ENCODE measurements at places on chromosomes 3 and 15. TPM values are rescaled to one million over a fixed set of nuclear protein-coding genes. Genes with fewer than 3 reads are reported as not detected.

SPATA12 gene
- 0.25 TPM for total RNA-seq

ERC2 gene
- 1.1 TPM for total RNA-seq

PARP3 gene
- 6.7 TPM for total RNA-seq

GALNT15 gene
- 29.1 TPM for total RNA-seq

MME gene
- 1.3 TPM for total RNA-seq

BMF gene
- total RNA-seq, result 4.1 TPM

MAP6D1 gene
- total RNA-seq, result 0.51 TPM

KBTBD12 gene
- not detected for total RNA-seq

MCF2L2 gene
- total RNA-seq, result 0.26 TPM

GOLGA8R gene
- 0.26 TPM for total RNA-seq

GPD1L gene
- 13.9 TPM for total RNA-seq

COLQ gene
- 1.9 TPM for total RNA-seq

SPATA16 gene
- not detected for total RNA-seq

PTPN23 gene
- 9.5 TPM for total RNA-seq

SMAD6 gene
- total RNA-seq, result 7.5 TPM

NAALADL2 gene
- 0.13 TPM for total RNA-seq

CCK gene
- total RNA-seq, result not detected

FLNB gene
- total RNA-seq, result 366 TPM

IMPG2 gene
- total RNA-seq, result 0.26 TPM

FAM107A gene
- 0.76 TPM for total RNA-seq

LOXL1 gene
- 0.13 TPM for total RNA-seq

EPHA3 gene
- not detected for total RNA-seq

BCL2A1 gene
- total RNA-seq, result 0.13 TPM

SEMA6D gene
- total RNA-seq, result 1.5 TPM

SCN11A gene
- total RNA-seq, result 0.13 TPM

PRTG gene
- 1.0 TPM for total RNA-seq

C3orf70 gene
- total RNA-seq, result 3.5 TPM

SSUH2 gene
- total RNA-seq, result 0.51 TPM

GOLGA6D gene
- not detected for total RNA-seq

ZNF619 gene
- 6.1 TPM for total RNA-seq

BLM gene
- total RNA-seq, result 5.1 TPM

SNX4 gene
- total RNA-seq, result 31.1 TPM

PTPRG gene
- total RNA-seq, result 6.7 TPM

ZNF660 gene
- total RNA-seq, result 0.76 TPM

AGTR1 gene
- total RNA-seq, result not detected
